Esophagus squamous epithelium (tissue), 5 donors: ENCODE measurements at places on chromosomes 3 and 15. TPM values are rescaled to one million over a fixed set of nuclear protein-coding genes. Genes with fewer than 3 reads are reported as not detected.

POTEB3 gene
- not detected for total RNA-seq

MYLK gene
- total RNA-seq, result 52.6 TPM

CASR gene
- not detected for total RNA-seq

ERICH6 gene
- total RNA-seq, result not detected

TRANK1 gene
- 6.3 TPM for total RNA-seq

LRRN1 gene
- total RNA-seq, result not detected

- no peaks in the 10 kb centered on the region for H3K36me3 ChIP-seq
- no peak overlapping the region for H3K27ac ChIP-seq
- H3K27me3 ChIP-seq, result no peaks in the 10 kb centered on the region
- no peak for DNase-seq
- H3K4me1 ChIP-seq, result peaks cover 53% of the 10 kb centered on the region
- H3K4me3 ChIP-seq, result no peak overlapping the region
Observed at GRCh38 chr15:45454814-45455213, 67.7 kb downstream of the SLC30A4 start.

DNA sequence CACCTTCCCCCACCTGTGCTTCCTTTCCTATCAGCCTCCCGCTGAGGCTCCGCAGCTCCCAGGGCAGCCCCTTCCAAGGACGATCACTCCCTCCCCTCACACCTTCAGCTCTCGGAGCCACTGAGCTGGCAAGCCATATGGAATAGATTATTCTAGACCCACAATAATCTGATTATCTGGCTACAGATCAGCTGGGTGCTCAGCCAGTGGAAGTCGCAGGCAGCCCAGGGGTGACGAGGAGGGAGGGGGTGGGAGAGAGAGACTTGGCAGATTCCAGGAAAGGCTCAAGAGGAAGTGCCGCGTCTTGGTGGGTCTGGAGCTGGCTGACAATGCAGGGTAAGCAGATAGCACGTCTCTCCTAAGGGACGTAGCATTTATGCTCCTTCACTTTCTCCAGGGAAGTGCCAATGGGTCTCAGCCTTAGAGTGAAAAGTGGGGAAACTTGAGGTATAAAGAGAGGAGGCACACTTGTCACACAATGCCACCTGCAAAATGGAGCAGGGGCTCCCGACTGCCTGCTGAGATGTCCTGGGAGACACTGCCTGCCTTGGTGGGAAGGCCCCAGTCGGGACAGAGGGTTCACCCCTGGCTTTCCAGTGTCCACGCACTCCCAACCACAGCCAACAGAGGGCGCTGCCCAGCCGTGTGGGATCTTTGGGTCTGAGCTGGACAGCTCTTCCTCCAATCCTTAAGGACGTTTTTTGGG lies 9.4 kb upstream of the MESP1 start:
- peak; percentile 12 for DNase-seq
- no peaks in the 10 kb centered on the region for H3K4me1 ChIP-seq
- no peaks in the 10 kb centered on the region for H3K36me3 ChIP-seq
- no peak overlapping the region for H3K27ac ChIP-seq
- no peak overlapping the region for H3K4me3 ChIP-seq
- H3K27me3 ChIP-seq, result no peaks in the 10 kb centered on the region

- no peak for DNase-seq
- H3K4me3 ChIP-seq, result no peak overlapping the region
Observed at GRCh38 chr3:50472958-50473357, 30.5 kb downstream of the CACNA2D2 start.

DNA sequence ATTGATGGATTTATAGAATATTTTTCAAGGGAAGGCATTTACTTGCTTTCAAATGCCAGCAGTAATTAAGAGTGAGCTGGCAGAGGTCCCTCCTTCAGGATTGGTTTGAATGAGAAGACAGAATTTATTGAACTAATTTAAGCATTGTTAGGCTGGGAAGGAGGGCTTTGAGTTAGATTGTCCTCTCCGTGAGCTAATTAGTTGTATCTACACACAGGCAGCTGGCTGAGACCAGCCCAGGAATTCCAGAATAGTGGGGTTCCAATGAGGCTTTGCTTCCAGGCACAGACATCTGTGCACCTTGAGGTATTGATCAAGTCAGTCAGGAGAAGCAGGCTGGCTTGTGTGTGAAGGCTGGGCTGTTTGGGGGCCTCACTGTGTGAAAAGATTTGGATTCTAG lies 124.0 kb upstream of the WNT5A start:
- no peak overlapping the region for H3K4me3 ChIP-seq
- H3K27ac ChIP-seq, result no peak overlapping the region
- no peaks in the 10 kb centered on the region for H3K4me1 ChIP-seq
- no peaks in the 10 kb centered on the region for H3K36me3 ChIP-seq
- H3K27me3 ChIP-seq, result no peaks in the 10 kb centered on the region

- no peak overlapping the region for H3K4me3 ChIP-seq
- H3K4me1 ChIP-seq, result no peaks in the 10 kb centered on the region
- H3K27me3 ChIP-seq, result no peaks in the 10 kb centered on the region
- no peak for DNase-seq
- H3K27ac ChIP-seq, result no peak overlapping the region
- no peaks in the 10 kb centered on the region for H3K36me3 ChIP-seq
Observed at GRCh38 chr15:79812541-79812940, 84.3 kb downstream of the MTHFS start.

GRCh38 chr3:39106851-39107387 lies 508 bp downstream of the GORASP1 start:
- DNase-seq, result no peak
- H3K36me3 ChIP-seq, result no peaks in the 10 kb centered on the region
- peak overlapping the region; percentile 97 for H3K27ac ChIP-seq

GRCh38 chr3:27800261-27800660 lies 78.1 kb upstream of the EOMES start:
- no peaks in the 10 kb centered on the region for H3K36me3 ChIP-seq
- no peaks in the 10 kb centered on the region for H3K27me3 ChIP-seq
- no peaks in the 10 kb centered on the region for H3K4me1 ChIP-seq
- no peak overlapping the region for H3K4me3 ChIP-seq

- peak overlapping the region; percentile 72 for H3K27ac ChIP-seq
- no peaks in the 10 kb centered on the region for H3K36me3 ChIP-seq
- no peak overlapping the region for H3K4me3 ChIP-seq
- H3K4me1 ChIP-seq, result peaks cover 36% of the 10 kb centered on the region
Observed at GRCh38 chr3:129593595-129594339, 12.7 kb downstream of the PLXND1 start.

DNA sequence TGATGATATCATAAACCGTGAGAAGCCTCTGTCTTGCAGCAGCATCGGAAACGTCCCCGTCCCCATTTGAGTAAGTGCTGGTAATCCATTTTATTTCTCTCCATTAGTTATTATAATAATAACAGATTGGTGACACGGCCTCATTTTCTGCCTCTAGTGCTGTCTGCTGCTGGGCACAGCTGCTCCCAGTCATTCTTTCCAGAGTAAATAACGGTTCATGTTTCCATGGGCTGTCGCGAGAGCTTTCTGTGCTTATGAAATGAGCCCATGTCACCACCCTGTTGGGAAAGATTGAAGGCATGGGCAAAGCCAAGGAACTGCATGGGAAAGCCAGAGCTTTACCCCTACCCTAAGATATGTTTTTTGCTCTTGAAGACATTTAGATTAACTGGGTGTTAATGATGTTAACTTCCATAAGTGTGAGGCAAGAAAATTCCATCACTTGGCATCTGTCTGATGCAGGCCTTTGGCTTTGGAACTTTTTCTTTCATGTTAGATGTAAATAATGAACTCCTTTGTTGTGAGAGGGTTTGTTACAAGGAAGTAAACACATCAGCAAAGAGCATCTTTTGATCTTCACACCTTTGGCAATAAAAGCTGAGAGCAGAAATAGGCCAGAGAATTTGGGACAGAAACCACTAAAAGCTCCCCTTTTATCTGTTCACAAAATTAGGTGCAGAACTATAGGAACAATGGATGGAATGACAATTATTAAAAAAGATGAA lies 141.8 kb downstream of the FILIP1L start:
- H3K27ac ChIP-seq, result no peak overlapping the region
- no peak for DNase-seq
- H3K4me1 ChIP-seq, result no peaks in the 10 kb centered on the region
- H3K36me3 ChIP-seq, result no peaks in the 10 kb centered on the region
- H3K27me3 ChIP-seq, result no peaks in the 10 kb centered on the region
- no peak overlapping the region for H3K4me3 ChIP-seq

DNA sequence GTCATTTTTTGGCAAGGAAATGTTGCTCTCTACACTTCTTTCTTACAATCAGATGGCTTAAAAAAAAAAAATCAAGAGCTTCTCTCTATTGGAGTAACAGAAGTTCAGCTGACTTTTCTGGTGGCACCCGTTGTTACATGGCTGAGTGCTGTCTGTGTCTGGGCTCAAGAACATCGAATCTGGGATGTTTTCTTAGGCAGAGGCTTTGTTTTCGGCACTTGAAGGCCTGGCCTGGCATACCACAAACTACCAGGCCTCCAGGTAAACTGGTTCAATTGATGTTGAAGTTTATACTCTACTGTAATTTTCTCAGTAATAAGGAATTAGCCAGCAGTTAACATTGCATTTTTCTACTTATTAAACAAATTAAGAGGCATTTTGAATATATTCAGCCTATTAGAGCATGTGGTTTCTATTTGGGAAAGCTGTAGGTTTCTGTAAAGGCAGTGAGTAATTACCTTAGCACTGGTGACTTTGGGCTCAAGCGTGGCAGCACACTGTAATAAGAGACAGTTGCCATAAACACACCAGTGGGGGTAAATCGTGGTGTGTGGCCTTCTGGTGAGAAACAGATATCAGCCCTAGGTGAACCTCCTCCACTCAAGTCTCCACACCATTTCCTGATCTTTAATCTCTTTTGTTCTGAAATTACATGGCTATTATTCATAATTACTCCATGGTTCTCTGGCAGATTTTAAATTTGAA lies 544.7 kb downstream of the MECOM start:
- no peak overlapping the region for H3K4me3 ChIP-seq
- H3K36me3 ChIP-seq, result no peaks in the 10 kb centered on the region
- no peak overlapping the region for H3K27ac ChIP-seq
- H3K27me3 ChIP-seq, result no peaks in the 10 kb centered on the region

GRCh38 chr3:193396451-193397244 lies 18.1 kb upstream of the ATP13A5 start:
- H3K36me3 ChIP-seq, result no peaks in the 10 kb centered on the region
- no peak overlapping the region for H3K27ac ChIP-seq
- no peaks in the 10 kb centered on the region for H3K4me1 ChIP-seq
- H3K27me3 ChIP-seq, result no peaks in the 10 kb centered on the region
- H3K4me3 ChIP-seq, result no peak overlapping the region

DNA sequence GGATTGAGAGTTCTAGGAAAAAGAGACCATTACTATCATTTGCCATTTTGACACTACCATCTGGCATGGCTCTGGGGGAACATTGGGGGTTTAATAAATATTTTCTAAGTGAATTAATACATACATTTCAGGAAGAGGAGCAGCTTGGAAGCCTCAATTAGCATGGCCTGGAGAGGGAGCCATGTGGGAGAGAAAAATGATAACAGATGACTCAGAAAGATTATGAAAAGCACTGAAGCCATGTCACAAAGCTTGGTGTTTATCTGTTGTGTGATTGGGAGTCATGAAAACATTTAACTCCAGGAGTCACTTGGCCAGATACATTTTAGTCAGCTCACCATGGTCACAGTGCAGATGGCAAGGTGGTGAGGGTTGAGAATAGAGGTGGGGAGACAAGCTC lies 121.0 kb downstream of the SSR3 start:
- no peaks in the 10 kb centered on the region for H3K36me3 ChIP-seq
- H3K27ac ChIP-seq, result no peak overlapping the region
- H3K27me3 ChIP-seq, result no peaks in the 10 kb centered on the region
- no peaks in the 10 kb centered on the region for H3K4me1 ChIP-seq
- no peak overlapping the region for H3K4me3 ChIP-seq
- DNase-seq, result no peak

GRCh38 chr3:106006571-106006970 lies 137.8 kb upstream of the CBLB start:
- DNase-seq, result no peak
- H3K27me3 ChIP-seq, result no peaks in the 10 kb centered on the region
- H3K36me3 ChIP-seq, result no peaks in the 10 kb centered on the region
- peaks cover 25% of the 10 kb centered on the region for H3K4me1 ChIP-seq
- peak overlapping the region; percentile 11 for H3K27ac ChIP-seq

DNA sequence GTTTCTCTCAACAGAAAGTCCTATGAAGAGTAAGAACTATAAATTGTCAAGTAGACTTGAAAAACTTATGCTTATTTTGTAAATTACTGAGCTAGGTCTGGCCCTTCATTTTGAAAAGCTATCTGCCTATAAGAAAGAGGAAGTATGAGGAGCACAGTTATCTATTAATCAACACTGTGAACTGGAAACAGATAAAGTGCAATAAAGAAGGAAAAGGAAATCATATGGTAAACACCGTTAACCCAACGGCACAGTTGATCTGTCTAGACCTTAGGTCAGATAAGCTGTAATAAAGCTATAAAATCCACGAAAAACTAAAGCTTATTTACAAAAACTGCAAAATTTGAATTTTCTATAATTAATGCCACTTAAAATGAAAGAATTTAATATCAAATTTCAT lies 242.5 kb downstream of the ZBTB20 start:
- no peaks in the 10 kb centered on the region for H3K36me3 ChIP-seq
- H3K27ac ChIP-seq, result no peak overlapping the region
- DNase-seq, result no peak

DNA sequence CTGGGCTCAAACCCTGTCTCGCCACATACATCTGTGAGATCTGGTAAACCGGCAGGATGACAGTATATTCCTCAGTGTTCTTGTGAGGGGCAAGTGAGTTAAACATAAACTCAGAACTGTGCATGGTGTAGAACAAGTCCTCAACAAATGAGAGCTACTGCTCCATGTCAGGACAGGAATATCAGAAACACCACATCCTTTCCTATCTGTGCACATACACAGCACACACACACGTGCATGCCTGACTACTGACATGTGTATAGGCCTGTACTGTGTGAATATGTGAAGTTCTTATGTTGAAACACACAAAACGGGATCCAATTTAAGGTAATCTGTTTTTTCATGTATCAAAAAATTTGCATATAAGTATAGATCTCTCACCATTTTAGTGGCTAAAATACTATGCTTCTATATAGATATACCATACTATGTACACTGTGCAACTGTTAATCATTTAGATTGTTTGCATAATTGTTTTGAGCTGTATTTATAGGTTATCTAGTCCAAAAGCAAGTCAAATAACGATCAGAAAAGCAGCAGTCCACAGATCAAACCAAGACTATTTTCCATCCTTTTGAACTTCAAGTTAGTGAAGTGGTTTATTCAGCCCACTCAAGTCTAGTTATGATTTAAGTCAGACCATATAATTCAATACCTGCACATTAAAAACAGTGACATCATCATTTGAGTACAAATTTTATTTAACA lies 44.8 kb downstream of the CCR4 start:
- no peaks in the 10 kb centered on the region for H3K4me1 ChIP-seq
- no peak overlapping the region for H3K27ac ChIP-seq
- DNase-seq, result no peak
- no peaks in the 10 kb centered on the region for H3K36me3 ChIP-seq
- no peak overlapping the region for H3K4me3 ChIP-seq
